Vagina (tissue), 2 donors: ENCODE measurements at places on chromosomes 4 and X.
A peak's percentile ranks its signal among the peaks of the same experiment; 100 is the strongest.

DNA sequence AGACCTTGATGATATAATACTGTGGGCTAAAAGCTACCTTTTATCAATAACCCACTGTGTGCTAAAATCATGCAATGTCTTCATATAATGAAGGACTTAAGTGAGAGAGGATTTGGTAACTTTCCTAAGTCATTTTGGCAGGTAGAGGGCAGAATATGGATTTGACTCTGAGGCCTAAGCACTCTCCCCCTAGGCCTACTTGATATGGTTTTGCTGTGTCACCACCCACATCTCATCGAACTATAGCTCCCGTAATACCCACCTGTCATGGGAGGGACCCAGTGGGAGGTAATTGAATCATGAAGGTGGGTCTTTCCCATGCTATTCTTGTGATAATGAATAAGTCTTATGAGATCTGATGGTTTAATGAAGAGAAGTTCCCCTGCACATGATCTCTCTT is 229.7 kb downstream of the GBA3 start:
- H3K27ac ChIP-seq, result no peak overlapping the region
- DNase-seq, result no peak
- no peaks in the 10 kb centered on the region for H3K36me3 ChIP-seq
- H3K4me3 ChIP-seq, result no peak overlapping the region
- H3K27me3 ChIP-seq, result no peaks in the 10 kb centered on the region
- no peaks in the 10 kb centered on the region for H3K4me1 ChIP-seq

DNA sequence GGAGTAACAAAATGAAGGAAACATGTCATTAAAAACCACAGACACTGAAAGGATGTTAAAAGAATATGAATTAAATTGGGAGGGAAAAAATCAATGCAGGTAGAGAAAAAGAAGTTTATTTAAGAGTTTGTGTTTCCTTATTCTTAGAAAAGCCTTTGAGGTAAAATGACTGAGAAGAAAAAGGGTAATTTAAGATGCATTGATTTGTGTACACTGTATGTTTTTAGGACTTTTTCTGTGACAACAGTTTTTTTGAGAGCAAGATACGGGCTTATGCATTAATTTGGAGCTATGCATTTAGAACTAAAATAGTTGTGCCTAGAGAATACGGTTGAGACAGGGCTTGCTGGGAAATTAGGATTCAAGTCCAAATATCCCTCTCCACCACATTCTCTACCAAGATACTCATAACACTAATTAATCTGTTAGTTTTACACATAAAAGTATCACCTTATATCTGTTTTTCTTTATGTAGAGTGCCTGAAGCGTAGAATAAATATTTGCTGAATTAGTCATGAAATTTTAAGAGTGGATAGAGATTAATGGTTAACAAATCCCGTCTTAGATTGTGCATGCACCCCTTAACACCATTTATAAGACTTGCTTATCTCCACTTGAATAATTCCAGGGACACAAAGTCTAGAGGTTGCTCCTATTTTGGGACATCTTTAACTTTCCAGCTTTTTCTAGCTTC is 232.5 kb downstream of the PCDH7 start:
- no peak overlapping the region for H3K27ac ChIP-seq
- no peaks in the 10 kb centered on the region for H3K27me3 ChIP-seq
- H3K4me1 ChIP-seq, result no peaks in the 10 kb centered on the region
- H3K4me3 ChIP-seq, result no peak overlapping the region
- no peaks in the 10 kb centered on the region for H3K36me3 ChIP-seq

DNA sequence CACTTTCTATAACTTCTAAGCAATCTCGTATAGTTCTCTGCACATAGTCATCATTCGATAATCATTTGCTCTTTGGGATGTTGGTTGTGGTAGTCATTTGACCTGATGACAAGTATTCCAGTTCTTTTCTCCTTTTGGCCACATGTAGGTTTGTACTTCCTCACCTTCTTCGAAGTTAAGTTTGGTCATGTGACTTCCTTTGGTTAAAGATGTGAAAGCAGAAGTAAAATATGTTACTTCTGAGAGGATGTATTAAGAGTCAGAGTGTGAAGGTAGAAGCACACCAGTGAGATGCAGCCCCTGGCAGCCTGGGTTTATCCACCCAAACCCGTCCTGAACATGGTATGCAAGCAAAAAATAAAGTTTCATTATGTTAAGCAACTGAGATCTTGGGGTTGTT is 48.9 kb upstream of the ZNF518B start:
- no peak overlapping the region for H3K4me3 ChIP-seq
- no peaks in the 10 kb centered on the region for H3K27me3 ChIP-seq
- H3K4me1 ChIP-seq, result no peaks in the 10 kb centered on the region

GRCh38 chr4:165864271-165864670 is 8.8 kb upstream of the TLL1 start:
- H3K4me3 ChIP-seq, result no peak overlapping the region
- no peaks in the 10 kb centered on the region for H3K27me3 ChIP-seq
- no peaks in the 10 kb centered on the region for H3K4me1 ChIP-seq
- H3K36me3 ChIP-seq, result no peaks in the 10 kb centered on the region
- DNase-seq, result no peak

- H3K36me3 ChIP-seq, result no peaks in the 10 kb centered on the region
- no peaks in the 10 kb centered on the region for H3K27me3 ChIP-seq
- no peak for DNase-seq
- no peak overlapping the region for H3K4me3 ChIP-seq
- H3K4me1 ChIP-seq, result peaks cover 24% of the 10 kb centered on the region
- no peak overlapping the region for H3K27ac ChIP-seq
These were observed 16.9 kb upstream of the TMSB4X start for GRCh38 chrX:12958059-12958458.

- no peaks in the 10 kb centered on the region for H3K27me3 ChIP-seq
- H3K4me1 ChIP-seq, result peaks cover 36% of the 10 kb centered on the region
- no peak for DNase-seq
- H3K4me3 ChIP-seq, result no peak overlapping the region
These were observed 202.1 kb downstream of the PTTG2 start for GRCh38 chr4:38162240-38162784.

DNA sequence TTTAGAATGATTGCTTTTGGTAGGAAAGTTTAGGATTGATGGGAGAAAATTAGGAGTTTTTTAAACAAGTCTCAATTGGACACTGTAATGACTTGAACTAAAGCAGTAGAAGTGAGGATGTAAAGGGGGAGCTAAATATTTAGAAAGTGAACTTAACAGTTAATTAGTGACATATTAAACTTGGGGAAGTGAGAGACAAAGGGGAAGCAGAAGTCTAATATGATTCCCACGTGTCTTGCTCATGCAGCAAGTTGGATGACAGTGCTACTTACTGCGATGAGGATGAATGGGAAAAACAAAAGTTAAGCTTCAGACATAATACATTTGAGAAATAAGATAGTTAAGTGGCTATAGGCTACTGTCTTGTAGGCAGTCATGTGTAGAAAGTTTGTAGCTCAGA is 110.4 kb downstream of the RPA4 start:
- H3K27me3 ChIP-seq, result no peaks in the 10 kb centered on the region
- no peak overlapping the region for H3K27ac ChIP-seq
- H3K4me3 ChIP-seq, result no peak overlapping the region
- DNase-seq, result no peak

DNA sequence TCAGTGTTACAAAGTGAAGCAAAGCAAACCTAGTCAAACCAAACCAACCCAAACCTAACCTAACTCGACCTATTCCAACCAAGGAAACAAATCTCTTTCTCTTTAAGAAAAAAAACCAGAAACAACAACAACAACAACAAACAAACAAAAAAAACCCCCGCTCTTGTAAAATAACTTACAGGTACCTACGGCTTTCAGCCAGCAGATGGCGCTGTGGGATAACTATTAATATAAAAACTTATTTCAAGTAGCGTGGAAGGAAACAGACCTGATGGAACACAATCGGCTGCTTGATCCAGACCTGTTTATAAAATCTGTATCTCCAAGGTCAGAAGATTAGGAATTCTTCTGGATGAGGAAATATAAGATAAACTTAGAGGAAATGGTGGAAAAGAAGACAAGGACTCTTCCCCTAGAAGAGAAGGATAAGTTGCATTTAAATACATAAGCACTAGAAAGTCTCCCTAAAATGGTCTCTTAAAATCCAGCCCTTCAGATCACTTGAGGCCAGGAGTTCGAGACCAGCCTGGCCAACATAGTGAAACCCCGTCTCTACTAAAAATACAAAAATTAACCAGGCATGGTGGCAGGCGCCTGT is 34.4 kb upstream of the CDKL5 start:
- DNase-seq, result no peak
- no peaks in the 10 kb centered on the region for H3K4me1 ChIP-seq
- no peak overlapping the region for H3K4me3 ChIP-seq
- no peak overlapping the region for H3K27ac ChIP-seq
- H3K27me3 ChIP-seq, result no peaks in the 10 kb centered on the region

GRCh38 chr4:138204507-138204906 is 37.6 kb downstream of the SLC7A11 start:
- H3K4me3 ChIP-seq, result no peak overlapping the region
- no peaks in the 10 kb centered on the region for H3K4me1 ChIP-seq

DNA sequence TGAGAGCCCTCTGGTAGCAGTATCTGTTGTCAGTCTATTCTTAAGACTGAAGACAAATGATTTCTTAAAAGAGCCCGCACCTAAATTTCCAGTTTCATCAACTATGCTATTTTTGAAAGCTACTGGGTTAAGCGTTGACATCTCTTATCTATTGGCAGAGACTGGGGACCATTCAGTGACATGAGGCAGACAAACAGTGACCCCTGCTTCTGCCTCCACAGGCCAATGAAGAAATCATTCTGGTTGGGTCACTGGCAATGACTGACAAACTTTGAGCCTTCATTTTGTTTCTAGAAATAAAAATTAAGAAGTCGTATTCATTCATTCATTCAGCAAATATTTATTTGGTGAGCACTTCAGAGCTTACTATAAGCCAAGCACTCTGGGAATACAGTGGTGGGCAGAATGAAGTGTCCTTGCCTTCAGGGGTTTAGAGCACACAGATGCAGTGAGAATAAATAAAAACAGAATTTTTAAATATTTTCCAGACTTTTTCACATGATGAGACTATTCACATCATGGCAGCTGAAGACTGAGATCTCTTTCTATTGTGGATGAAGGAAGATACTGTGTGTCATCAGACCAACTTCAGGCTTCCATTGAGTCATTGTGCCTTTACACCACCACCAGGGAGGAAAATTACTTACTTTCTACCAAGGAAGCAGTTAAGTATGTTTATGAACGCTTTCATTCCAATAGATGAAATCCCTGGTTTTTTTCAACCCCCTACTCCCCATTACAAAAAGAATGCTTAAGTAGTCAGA is 36.0 kb downstream of the SORBS2 start:
- H3K27ac ChIP-seq, result peak overlapping the region; percentile 68
- H3K4me1 ChIP-seq, result peaks cover 9% of the 10 kb centered on the region
- DNase-seq, result peak; percentile 5
- no peak overlapping the region for H3K4me3 ChIP-seq

DNA sequence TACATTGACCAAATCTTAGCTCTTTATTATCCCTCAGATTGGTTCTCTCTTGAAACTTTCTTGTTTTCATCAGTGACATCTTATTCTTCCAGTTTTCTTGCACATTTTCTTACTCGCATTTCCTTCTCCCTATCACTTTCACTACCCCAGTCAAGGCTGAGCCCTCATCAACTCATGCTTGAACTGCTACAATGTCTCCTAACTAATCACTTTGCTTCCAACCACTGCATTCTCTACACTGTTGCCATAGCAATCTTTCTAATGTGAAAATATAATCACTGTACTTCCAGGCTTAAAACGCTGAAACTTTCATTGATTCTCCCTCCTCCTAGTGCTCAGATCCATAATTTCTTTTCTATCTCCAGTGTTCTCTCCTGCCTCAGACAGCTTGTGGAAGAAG is 22.2 kb upstream of the LPAR4 start:
- H3K4me1 ChIP-seq, result no peaks in the 10 kb centered on the region
- H3K27me3 ChIP-seq, result no peaks in the 10 kb centered on the region
- no peak overlapping the region for H3K4me3 ChIP-seq
- DNase-seq, result no peak
- H3K27ac ChIP-seq, result no peak overlapping the region

DNA sequence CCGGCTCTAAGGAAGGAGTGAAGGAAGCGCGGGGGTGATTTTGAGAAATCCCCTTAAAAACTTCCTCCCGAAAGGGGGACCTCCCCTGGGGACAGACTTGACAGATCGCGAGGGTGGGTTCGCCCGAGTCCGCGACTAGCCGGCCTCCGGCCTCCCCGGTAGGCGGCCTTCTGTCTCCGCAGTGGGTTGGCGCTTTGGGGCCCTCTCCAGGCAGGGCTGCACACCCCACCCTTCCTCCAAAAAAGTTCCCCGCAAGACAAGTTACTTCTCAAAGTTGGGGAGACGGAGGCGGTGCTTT is 24.8 kb downstream of the HOPX start:
- no peaks in the 10 kb centered on the region for H3K36me3 ChIP-seq
- peak overlapping the region; percentile 70 for H3K4me3 ChIP-seq
- no peak for DNase-seq

- H3K4me1 ChIP-seq, result no peaks in the 10 kb centered on the region
- H3K36me3 ChIP-seq, result no peaks in the 10 kb centered on the region
- no peak overlapping the region for H3K4me3 ChIP-seq
- H3K27ac ChIP-seq, result no peak overlapping the region
- DNase-seq, result no peak
These were observed 355.7 kb upstream of the NOCT start for GRCh38 chr4:138659812-138660316.

- no peak overlapping the region for H3K4me3 ChIP-seq
- H3K4me1 ChIP-seq, result no peaks in the 10 kb centered on the region
- no peaks in the 10 kb centered on the region for H3K36me3 ChIP-seq
These were observed 40.9 kb upstream of the VEGFC start for GRCh38 chr4:176833400-176834175.

- no peak for DNase-seq
- H3K36me3 ChIP-seq, result no peaks in the 10 kb centered on the region
- no peaks in the 10 kb centered on the region for H3K4me1 ChIP-seq
- H3K27ac ChIP-seq, result no peak overlapping the region
- H3K4me3 ChIP-seq, result no peak overlapping the region
These were observed 23.6 kb downstream of the TMEM255A start for GRCh38 chrX:120287513-120288112.

- DNase-seq, result no peak
- H3K4me1 ChIP-seq, result no peaks in the 10 kb centered on the region
- no peaks in the 10 kb centered on the region for H3K27me3 ChIP-seq
- no peak overlapping the region for H3K4me3 ChIP-seq
- H3K27ac ChIP-seq, result no peak overlapping the region
These were observed 137.4 kb downstream of the JADE1 start for GRCh38 chr4:128946916-128947315.

- no peaks in the 10 kb centered on the region for H3K27me3 ChIP-seq
- H3K4me1 ChIP-seq, result peaks cover 24% of the 10 kb centered on the region
- peak overlapping the region; percentile 20 for H3K4me3 ChIP-seq
- peak overlapping the region; percentile 74 for H3K27ac ChIP-seq
- no peaks in the 10 kb centered on the region for H3K36me3 ChIP-seq
These were observed 65.9 kb downstream of the EFNB1 start for GRCh38 chrX:68894513-68895340.

- H3K4me1 ChIP-seq, result no peaks in the 10 kb centered on the region
- no peak overlapping the region for H3K27ac ChIP-seq
- no peaks in the 10 kb centered on the region for H3K36me3 ChIP-seq
- H3K4me3 ChIP-seq, result no peak overlapping the region
These were observed 76.2 kb upstream of the EOLA2 start for GRCh38 chrX:150014525-150014924.

GRCh38 chr4:41620594-41621256 is 82.8 kb downstream of the LIMCH1 start:
- H3K36me3 ChIP-seq, result no peaks in the 10 kb centered on the region
- H3K4me1 ChIP-seq, result peaks cover 3% of the 10 kb centered on the region
- DNase-seq, result no peak
- no peaks in the 10 kb centered on the region for H3K27me3 ChIP-seq

GRCh38 chr4:83664741-83665140 is 128.8 kb downstream of the GPAT3 start:
- no peak overlapping the region for H3K4me3 ChIP-seq
- H3K27ac ChIP-seq, result no peak overlapping the region
- no peak for DNase-seq
- H3K27me3 ChIP-seq, result no peaks in the 10 kb centered on the region
- H3K4me1 ChIP-seq, result no peaks in the 10 kb centered on the region
- no peaks in the 10 kb centered on the region for H3K36me3 ChIP-seq
